Fibroblast of mammary gland (primary cell): ENCODE measurements at places on chromosomes 11 and 22.

DNA sequence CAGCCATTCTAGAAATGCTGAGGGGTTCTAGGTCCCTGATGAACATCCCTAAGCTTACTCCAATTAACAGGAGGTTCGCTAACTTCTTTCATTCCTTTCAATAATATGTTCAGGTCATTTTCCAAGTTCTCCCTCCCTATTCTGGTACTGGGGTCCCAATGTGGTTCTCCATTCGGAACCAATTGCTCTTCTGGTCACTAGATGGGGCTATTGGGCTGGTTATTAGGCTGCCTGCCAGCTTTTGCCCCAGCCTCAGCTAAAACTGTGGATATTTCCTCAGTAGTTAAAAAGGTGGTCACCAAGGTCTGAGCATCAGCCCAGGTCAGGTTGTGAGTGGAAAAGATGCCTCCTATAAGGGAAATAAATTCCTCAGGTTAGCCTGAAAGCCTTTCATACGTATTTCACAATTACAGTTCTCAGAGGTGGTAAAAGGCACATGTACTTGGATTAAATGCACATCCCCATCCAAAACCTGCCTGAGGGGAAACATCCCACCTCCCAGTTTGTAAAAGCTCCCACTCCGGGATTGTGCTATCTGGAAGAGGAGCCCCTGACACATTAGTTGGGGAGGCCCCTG lies 161.1 kb upstream of the CCDC179 start:
- peak; percentile 30 for DNase-seq

DNA sequence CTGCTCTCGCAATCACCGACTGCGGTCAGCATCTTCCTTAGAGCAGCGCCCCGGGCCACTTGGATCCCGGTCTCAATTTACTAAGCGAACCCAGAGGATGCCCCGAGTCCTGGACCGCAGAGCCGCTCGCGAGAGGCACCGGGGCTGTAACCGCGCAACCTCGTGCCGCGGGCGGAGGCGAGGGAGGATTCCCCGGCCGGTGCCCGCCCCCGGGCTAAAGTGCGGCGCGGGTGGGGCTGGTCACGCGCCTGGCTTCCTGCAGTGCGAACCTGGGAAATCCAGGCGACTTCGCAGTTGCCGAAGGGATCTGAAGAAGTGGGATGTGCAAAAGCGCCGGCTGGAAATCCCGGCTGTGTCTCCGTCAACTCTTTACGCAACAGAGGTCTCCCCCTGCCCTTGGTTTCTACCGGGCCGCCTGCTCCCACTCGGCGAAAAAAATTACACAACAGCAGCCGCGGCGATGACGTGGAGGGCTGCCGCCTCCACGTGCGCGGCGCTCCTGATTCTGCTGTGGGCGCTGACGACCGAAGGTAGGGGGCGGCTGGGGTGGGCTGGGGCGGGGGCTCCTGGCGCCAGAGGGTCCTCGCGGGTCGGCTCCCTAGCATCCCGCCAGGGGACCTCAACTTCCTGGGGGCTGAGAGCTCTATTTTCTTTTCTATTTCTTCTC lies at the start of gene NCR3LG1:
TSS of gene NCR3LG1 (plus strand) at position 291 of the 667 bp plus-strand sequence. CDS start at position 461, 170 bp downstream.
- DNase-seq = peak; percentile 73

GRCh38 chr11:75100314-75100713 lies 3.6 kb upstream of the OR2AT4 start:
- DNase-seq = peak; percentile 77

GRCh38 chr11:36340897-36341296 lies 44.8 kb downstream of the PRR5L start:
- no peak for DNase-seq

GRCh38 chr11:104001561-104002056 lies 34.8 kb upstream of the DDI1 start:
- DNase-seq = peak; percentile 36

GRCh38 chr11:1742371-1742770 lies 8.0 kb downstream of the IFITM10 start:
- no peak for DNase-seq

GRCh38 chr22:22720201-22720723 lies 75.8 kb downstream of the GGTLC2 start:
- DNase-seq = peak; percentile 79

DNA sequence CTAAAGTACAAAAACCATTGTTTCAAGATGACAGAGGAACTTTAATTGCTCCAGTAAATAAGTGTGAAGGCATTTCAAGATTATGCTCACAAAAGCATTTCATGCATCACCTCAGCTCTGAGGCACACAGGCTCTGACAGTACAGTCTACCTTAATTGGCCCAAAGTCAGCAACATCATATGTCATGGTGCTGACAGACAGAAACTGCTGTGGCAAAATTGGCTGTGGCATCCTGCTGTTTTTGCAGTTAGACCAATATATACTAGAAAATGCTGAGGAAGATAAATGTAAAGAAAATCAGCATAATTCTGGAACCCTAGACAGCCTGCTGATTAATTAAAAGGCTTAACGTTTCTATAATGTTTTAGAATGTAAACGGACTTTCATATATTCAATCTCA lies 34.9 kb upstream of the PPP2R1B start:
- DNase-seq = no peak

DNA sequence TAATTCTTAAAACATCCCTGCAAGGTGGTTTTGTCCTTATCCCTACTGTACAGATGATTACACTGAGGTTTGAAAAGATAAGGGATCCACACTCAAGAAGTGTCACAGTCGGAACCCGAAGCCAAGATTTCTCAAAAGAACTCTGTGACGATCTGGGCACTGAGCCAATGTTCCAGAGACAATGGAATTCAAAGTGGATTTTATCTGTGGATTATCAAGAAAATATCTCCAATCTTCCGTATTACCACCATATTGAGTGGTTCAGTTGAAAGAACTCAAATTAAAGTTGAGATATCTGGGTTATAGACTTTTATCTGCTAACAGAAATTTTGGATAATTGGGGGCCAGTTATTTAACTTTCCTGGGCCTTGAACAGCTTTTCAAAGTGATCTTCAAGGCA lies 100.0 kb upstream of the GRAMD1B start:
- no peak for DNase-seq

GRCh38 chr11:90908074-90908473 lies 685.2 kb upstream of the CHORDC1 start:
- no peak for DNase-seq

- peak; percentile 99 for DNase-seq
Measured at GRCh38 chr11:122784325-122784955, 53.9 kb upstream of the CRTAM start.

GRCh38 chr11:94127638-94128037 lies 1.0 kb upstream of the PANX1 start:
- no peak for DNase-seq

DNA sequence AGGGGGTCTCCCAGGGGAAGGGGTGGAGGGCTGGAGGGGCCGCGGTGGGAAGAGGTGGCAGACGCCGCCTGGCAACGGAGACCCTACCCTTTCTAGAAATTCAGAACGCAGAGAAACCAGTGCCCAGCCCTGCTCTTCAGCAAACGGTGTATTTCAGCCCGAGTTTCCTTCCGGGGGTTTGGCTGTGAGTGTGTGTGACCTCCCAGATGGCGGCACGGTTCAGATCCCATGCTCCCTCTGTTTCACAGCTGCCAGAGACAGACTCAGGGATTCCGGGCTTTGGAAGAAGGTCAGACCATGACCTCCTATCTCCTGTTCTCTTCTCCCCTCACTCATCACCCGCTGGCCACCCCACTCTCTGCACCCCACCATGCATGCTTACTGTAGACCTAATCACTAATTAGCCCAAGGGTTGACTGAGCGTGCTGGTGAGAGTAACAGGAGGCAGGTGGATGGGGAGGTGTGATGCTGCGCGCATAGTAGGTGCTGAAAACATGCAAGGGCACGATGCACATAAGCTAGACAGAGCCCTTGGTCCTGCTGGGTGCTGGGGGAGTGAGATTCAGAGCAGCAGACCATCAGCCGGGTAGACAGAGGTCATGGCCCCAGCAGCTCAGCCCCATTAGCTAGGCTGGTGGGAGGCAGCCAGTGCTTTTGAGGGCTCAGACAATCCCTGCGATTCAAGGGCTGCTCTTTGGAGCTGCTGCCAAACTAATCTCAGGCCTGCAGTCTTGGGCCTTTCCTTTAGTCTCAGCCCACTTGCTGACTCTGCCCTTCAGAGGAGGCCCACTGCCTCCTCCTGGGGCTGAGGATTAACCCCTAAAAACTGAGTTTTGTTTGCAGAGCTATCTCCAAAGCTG lies 256.5 kb upstream of the CADM1 start:
- DNase-seq = no peak

GRCh38 chr11:99614352-99614751 lies 593.6 kb downstream of the CNTN5 start:
- no peak for DNase-seq

GRCh38 chr11:35523331-35523768 lies 2.1 kb downstream of the PAMR1 start:
- DNase-seq = peak; percentile 80

DNA sequence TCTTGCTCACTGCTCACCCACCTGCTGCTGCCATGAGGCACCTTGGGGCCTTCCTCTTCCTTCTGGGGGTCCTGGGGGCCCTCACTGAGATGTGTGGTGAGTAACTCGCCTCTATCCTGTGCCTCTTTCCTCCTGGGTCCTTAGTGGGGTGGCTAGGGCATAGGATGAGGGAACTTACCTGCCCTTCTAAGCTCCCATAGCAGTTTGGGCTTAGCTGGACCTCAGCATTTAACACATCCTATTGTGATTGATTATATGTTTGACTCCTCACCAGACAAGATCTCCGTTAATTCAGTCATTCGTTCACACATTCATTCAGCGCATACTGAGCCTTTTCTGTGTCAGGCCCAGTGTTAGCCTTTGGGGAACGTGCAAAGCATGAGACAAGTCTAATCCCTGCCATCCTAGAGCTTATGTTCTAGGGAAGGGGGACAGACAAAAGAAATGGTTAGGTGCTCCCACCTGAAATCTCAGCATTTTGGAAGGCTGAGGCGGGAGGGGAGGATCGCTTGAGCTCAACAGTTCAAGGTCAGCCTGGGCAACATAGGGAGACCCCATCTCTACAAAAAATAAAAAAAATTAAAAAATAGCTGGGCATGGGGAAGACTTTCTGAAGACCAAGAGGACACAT lies 441 bp downstream of the TCN2 start:
- no peak for DNase-seq

GRCh38 chr11:120375076-120375475 lies 38.9 kb downstream of the ARHGEF12 start:
- no peak for DNase-seq

DNA sequence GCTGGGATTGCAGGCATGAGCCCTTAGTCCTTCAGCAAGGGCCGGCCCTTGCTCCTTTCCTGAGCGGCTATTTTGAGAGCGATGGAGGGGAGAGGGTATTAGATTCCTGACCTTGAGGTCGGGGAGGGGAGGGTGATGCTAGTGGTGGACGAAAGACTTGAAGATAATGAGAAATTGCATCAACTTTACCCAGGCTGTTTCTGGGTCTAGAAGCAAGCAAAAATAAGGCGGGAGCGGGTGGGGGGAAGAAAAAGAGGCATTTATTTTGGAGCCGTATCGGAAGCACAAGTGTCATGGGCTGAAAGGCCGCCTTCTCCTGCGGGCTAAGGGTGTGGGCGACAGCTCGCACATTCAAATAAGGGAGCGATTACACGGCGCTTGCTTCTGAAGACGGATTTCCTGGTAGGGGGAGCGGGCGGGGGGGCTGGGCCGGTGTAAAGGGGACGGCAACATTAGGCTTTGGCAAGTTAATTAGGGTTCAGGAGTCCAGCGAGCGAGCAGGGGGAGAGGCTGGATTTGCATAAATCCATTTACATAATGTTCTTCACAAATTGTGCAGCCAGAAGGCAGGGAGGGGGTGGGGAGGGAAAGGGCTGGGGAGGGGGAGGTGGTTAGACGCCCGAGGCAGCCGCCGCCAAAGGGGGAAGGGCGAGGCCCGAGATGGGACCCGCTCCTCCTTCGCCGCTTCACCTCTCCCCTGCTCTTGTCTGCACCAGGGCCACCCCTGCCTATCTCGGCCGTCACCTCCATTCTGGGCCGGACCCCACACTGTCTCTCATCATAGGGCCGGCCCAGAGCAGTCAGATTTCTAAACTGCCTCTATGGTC lies 245.9 kb downstream of the MIAT start:
- no peak for DNase-seq
